Spleen (tissue), 13 donors: ENCODE measurements at places on chromosomes 11 and 22.

GRCh38 chr22:32204040-32204855 lies 625 bp downstream of the RFPL2 start:
- DNase-seq, result no peak

- no peak for DNase-seq
Measured at GRCh38 chr11:78612721-78613377, 38.2 kb upstream of the NARS2 start.

GRCh38 chr22:48135592-48135991 lies 1373.1 kb downstream of the TBC1D22A start:
- DNase-seq, result no peak

- no peak for DNase-seq
Measured at GRCh38 chr11:75867778-75868374, 52.9 kb downstream of the UVRAG start.

DNA sequence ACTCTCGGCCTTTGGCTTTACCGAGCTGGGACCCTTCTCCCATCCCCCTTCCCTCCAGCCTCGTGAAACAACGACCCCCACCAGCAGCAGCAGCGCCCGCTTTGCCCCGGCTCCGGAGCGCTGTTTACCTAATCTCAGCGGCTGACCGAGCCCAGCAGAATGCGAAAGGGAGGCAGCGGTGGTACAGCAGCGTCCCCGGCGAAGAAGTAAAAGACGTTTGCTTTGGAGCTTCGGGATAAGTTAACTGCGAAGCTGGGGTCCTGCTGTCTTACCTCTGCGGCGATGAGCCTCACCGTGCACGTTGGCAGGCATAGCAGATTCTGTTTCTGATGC lies 2.0 kb upstream of the LARGE1 start:
- DNase-seq, result peak; percentile 78

GRCh38 chr11:108618529-108618928 lies 25.0 kb upstream of the EXPH5 start:
- no peak for DNase-seq

DNA sequence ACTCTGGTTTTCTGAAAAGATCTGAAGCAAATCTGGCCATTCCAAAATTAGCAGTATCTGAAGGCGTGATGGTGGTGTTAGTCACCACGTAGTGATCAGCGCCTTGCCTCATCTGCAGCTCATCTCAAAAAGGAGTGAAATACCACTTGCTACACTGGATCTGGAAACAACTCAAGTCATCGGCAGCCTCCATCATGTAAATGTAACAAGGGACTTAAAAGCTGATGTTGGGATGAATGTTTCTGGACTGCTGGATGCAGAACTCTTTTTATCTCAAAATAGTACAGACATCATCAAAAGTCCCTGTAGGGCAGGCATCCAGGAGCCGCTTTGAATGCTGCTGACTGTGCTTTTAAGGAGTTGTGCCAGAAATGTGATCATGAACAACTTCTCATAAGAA lies 14.1 kb upstream of the APLP2 start:
- no peak for DNase-seq

DNA sequence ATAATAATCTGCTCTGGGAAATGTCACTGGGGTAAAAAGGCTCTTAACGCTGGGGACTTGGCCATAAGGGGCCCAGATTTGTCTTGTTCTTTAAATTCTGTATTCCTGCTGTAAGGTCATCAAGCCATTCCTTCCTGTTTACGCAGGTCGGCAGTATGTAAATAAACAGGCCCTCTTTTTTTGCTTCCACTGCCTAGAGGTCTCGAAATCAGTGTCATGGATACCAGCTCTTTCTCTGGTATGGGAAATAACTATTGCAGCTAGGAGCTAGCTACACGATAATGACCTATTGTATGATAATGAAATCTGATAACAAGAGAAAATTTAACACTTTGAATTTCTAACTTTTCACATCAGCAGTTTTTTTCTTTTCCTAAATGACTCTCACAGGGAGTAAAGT lies 209.2 kb upstream of the NARS2 start:
- DNase-seq, result no peak

DNA sequence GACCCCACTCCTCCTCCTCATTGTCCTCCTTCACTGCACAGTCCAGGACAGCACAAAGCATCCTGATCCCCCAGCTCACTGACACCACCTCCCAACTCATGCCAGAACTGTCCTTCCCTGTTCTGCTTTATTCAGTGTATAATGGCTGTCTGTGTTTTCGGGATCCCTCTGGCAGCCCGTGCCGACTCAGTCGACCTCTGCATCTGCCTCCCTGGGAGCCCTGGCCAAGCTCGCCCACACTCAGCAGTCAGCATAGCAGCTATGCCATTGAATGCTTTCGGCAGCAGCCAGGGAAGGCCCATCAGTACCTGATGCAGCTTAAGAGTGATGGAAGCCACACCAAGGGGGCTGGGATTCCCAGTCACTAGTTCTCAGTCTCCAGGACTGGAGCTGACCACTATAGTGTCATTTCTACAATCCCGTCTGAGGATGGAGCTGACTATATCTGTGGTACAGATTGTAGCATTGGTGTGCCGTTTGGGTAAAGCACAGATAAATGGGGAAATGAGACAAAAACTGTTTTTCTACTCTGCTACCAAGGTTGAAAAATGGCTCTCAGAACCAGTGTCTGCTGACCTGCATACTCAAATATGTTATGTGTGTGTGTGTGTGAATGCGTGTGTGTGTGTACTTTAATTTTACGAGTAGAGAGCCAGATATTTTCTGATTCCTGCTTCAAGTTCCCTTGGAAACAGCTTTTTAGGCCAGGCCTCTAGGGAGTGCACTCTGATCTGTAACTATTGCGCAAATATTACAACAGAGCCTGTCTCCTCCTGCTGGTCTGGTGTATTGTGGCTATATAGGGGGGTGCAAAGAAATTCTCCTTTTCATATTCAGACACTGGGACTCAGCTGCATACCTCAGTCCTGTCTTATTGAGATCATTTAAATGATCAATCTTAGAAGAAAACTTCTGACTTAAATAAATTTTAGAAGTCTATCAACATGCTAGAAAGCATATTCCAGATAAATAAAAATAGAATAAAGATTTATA lies 78.8 kb upstream of the TOP3B start:
- DNase-seq, result no peak

DNA sequence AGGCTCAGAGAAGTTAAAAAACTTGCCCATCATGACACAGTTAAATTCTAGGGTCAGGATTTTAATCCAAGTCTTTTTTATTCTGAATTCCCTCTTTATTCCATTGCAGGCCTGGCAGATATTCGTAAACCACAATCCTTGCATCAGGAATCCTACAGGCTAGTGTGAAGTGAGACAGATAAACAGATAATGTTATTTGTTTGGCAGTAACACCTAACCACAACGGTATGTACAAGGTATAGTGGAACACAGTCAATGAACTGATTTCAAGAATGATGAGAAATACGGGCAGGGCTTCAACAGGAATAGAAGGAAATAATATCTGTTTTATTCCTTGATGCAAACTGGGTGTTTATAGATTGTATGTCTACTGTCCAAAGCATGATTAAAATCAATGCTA lies 32.0 kb upstream of the NARS2 start:
- DNase-seq, result no peak

- DNase-seq, result no peak
Measured at GRCh38 chr22:39518996-39519680, 1.2 kb upstream of the ATF4 start.

- DNase-seq, result peak; percentile 89
Measured at GRCh38 chr11:117144477-117145392, 648 bp downstream of the PAFAH1B2 start.

DNA sequence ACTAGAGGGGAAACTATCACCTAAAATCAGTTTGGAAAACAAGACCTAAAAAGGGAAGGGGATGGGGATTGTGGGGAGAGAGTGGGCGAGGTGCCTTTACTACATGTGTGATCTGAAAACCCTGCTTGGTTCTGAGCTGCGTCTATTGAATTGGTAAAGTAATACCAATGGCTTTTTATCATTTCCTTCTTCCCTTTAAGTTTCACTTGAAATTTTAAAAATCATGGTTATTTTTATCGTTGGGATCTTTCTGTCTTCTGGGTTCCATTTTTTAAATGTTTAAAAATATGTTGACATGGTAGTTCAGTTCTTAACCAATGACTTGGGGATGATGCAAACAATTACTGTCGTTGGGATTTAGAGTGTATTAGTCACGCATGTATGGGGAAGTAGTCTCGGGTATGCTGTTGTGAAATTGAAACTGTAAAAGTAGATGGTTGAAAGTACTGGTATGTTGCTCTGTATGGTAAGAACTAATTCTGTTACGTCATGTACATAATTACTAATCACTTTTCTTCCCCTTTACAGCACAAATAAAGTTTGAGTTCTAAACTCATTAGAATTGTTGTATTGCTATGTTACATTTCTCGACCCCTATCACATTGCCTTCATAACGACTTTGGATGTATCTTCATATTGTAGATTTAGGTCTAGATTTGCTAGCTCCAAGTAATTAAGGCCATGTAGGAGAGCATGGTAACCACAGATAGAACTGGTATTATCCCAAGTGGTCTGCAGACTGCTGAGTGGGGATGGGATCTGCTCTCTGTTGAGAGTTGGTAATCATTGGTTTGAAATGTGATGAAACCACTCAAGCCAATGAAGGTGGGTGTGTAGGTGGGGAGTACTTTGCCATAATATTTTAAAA lies 3.6 kb downstream of the NEAT1 start:
- no peak for DNase-seq

DNA sequence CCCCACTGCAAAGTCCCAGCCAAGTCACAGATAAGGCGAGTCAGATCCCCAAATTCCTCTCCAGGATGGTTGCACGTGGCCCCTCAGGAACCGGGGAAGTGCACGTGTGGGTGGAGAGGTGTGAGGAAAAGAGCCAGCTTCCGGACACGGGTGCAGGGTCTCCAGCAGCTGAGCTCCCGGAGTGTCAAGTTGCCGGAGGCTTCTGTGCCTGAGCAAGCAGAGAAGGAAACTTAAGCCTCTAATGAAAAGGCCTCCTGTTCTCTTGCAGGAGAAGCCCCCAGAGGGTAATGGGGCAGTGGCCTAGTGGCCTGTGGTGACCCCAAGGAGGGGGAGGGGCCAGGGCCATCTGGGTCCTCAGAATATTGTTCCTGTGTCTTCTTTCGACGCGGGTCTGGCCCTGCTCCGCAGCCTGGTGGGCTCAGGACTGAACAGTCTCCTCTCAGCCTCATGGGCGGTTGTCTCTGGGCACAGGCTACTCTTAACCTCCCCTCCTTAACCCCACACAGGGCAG lies 147.9 kb downstream of the FEZ1 start:
- peak; percentile 67 for DNase-seq

GRCh38 chr11:24249921-24250320 lies 246.9 kb upstream of the LUZP2 start:
- DNase-seq, result no peak

DNA sequence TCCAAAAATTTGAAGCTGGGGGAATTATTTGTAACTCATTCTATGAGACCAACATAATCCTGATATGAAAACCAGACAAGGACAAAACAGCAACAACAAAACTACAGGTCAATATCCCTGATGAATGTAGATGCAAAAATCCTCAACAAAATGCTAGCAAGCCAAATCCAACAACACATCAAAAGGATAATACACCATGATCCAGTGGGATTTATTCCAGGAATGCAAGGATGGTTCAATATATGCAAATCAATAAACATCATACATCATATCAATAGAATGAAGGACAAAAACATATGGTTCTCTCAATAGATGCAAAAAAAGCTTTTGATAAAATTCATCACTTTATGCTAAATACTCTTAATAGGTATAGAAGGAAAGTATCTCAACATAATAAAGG lies 19.4 kb upstream of the USP2 start:
- DNase-seq, result no peak

DNA sequence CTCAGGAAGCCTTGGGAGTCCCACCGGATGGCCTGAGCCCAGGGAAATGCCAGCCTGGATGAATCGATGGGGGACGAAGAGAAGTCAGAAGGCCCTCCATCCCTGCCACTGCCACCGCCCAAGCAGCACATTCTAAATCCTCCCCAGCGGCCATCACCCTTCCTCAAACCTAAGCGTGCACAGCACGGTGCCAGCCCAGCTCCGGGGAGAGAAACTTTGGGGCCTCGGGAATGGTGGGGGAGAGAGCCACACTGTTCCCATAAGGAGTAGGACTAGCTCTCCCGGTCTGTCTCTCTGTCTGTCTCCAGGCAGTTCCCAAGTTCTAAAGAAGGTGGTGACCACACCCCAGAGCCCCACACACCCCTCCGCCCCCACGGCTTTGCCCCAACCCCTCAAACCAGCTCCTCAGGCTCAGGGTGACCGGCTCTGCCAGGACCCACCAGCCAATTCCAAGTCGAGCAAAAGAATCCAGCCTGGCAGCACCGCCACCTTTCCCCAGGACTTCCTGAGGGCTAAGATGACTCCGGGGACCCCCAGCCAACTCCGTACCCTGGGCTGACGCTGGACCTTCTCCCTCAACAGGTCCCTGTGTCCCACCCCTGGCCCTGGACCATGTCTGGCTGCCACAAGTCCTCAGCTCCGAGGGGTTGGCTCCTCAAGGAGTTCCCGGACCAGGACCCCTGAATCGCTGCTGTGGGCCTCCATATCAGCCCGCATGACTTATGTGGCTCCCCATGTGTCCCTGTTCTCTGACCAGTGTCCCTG lies 2.7 kb downstream of the AHNAK start:
- no peak for DNase-seq

- DNase-seq, result no peak
Measured at GRCh38 chr11:24171869-24172268, 325.0 kb upstream of the LUZP2 start.

GRCh38 chr22:24389680-24390079 lies 37.7 kb upstream of the ADORA2A start:
- DNase-seq, result no peak

DNA sequence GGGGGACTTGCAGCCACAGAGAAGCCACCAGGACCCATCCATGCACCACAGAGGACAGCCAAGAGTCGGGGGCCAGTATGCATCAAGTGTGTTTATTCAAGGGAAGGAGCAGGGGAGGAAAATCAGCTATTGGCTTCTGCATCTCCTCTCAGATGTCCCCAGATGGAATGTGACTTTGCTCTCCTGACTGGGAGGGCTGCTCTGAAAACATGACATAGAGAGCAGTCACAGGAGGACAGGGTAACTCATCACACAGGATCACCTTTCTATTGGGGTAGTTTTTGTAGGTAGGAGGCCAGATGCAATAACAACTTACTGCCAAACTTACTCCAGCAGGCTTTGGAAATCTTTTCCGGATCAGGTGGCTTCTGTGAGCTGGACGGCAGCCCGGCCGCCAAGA lies 121.0 kb upstream of the OPCML start:
- DNase-seq, result no peak

DNA sequence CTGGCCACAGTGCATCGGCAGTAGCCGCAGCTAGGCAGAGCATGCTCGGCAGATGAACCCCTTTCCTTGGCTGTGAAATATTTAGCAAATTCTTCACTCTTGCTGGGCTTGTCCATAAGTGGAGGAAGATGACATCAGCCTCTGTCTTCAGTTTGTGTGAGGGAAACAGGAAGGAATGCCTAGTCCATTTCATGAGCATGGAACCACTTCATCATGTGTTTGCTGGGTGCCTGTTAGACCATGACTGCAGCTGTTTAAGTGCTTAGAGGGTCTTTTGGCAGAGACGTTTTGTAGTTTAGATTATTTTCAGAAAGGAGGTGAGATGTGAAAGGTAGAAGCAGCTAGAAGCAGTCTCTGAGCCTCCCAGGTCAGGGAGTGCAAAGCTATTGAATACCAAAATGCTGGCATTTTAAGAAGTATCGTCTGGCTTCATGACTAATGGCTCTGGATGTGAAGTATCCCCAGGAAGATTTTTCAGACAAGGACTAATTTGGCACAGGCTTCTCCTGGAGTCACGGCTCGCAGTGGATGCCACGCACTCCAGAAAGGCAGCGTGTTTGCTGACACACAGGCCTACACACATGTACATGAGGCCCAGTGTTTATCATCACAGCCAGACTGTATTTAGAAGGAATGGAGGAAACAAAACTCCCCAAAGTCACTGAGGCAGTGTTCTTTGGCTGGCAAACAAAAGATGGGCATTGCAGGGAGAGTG lies 43.1 kb upstream of the GRAMD1B start:
- DNase-seq, result no peak
